ENCODE measurements at places on chromosomes 7 and 10.

- no peak for DNase-seq
These were observed 3.8 kb downstream of the ZYX start for GRCh38 chr7:143384661-143385631.

DNA sequence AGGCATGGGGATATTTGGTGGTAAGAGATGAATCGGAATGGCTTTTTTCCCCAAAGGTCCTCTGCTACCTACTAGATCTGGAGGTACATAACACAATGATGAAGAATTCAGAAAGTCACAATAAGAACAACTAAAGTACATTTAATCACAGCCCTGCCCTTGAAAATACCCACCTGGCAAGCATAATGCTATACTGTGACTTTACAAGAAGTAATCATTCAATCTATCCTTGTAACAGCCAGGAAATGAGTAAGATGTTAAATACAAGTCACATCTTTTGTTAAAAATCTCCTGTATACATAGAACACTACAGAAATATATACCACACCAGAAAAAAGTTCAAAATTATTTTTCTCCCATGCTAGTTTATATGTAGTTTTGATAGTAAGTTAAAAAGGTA, 108.3 kb upstream of the ABCB5 start:
- DNase-seq: no peak

DNA sequence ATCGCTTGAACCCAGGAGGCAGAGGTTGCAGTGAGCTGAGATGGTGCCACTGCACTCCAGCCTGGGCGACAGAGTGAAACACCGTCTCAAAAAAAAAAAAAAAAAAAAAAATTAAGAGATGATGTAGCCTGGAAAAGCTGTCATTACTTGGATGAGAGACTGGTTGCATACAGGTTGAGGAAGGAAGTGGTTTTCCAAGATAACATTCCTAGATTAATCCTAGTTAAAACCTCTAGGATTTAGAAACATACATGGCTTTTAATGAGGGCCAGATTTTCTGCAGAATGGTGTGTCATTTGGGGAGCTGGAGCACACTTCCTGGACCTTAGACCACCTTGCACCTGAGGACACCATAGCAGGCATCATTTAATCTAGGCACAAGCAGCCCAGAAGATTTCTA, 17.8 kb downstream of the VWA2 start:
- peak; percentile 24 for DNase-seq

DNA sequence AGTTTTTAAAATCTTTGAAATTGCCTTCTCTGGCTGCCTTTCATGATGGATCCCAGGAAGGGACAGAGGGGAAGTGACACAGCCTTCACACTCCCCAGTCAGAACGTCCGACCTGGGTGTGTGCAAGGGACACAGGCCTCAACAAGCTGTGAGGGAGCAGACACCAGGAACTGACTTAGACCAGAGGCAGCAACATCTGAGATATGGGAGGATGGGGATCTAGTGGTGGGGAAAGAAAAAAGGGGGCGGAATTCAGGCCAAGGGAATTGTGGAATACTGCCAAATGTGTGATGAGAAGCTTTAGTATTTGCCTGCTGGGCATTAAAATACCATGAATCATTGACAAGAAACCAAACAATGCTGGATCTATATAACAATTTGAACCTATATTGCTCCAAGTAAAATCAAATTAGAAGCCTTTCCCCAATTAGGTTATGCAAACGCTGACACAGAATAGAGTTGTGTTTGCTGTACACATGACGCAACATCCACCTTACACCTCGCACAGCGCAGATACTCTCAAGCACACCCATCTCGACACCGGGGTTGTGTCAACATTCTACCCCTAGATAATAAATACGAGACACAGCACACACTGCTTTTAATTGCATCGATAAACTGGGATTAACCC, 17.2 kb upstream of the MNX1 start:
- peak; percentile 22 for DNase-seq

- DNase-seq: peak; percentile 91
These were observed 178.2 kb downstream of the DIP2C start for GRCh38 chr10:511101-511848.

- DNase-seq: no peak
These were observed 94.4 kb downstream of the MAP3K8 start for GRCh38 chr10:30528429-30528786.

DNA sequence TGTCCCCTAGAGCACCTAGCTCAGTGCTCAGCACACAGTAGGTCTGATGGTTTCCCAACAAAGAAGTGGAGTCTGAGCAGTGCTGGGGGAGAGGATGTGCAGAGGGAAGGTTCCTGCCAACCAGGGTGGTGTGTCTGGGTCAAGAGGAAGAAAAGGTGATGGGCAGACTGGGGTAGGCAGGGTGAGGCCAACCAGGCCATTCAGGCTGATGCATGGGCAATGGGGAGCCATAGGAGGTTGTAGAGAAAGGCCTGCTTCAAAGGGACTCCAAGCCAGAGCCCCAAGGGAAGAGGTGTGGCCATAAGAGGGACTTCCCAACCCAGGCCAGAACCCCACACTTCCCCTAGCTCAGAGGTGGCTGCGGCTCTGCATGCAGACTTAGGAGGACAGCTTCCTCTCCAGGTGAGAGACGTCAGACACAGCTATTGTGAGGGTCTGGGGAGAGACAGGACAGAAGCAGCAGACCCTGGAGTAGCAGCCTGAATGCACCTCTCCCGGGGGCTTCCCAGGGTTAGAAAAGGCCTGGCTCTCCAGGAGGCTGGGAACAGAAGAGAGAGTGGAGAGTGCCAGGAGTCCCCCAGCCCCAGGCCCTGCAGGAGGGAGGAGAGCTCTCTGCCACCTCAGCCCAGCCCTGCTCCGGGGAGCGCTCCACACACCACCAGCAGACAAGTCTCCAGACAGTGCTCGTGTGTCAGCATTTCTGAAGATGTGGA, 87.4 kb upstream of the ZMIZ1 start:
- DNase-seq: no peak

- no peak for DNase-seq
These were observed 78.2 kb downstream of the FGFR2 start for GRCh38 chr10:121519901-121520493.

- no peak for DNase-seq
These were observed 16.6 kb downstream of the LANCL2 start for GRCh38 chr7:55381696-55382095.

DNA sequence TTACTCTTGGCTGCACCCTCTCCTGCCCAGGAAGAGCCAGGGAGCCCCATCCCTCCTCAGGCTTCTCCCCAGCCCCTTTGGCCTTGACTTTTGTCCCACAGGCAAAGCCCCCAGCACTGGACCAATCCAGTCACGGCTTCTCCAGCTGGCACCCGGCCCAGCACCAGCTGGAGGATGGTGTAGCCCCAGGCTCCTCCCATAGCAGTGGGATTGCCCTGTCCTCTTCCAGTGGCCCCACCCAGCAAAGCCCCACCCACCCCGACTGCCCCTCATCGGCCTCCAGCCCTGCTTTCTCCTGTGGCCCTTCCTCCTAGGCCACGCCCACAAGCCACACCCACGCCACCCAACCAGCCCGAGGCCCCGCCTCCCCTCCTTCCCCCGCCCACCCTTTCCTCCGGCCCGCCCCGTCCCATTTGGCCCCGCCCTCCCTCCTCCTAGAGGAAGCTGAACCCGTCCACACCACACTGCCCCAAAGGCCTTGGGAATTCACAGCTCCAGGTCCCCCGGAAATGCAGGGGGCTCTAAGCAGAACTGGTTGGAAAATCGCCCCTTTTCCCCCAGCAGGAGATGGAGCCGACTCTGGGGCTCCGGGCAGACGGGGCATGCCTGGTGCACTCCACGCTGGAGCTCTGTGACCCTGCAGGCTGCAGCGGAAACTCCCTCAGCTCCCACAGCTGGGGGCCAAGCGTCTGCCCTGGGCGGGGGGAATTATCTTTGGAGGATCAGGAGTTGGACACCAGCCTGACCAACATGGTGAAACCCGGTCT, 25.2 kb downstream of the GET4 start:
- peak; percentile 85 for DNase-seq

GRCh38 chr10:31204090-31204489, 114.9 kb upstream of the ZEB1 start:
- peak; percentile 44 for DNase-seq

- no peak for DNase-seq
These were observed 13.4 kb downstream of the SGMS1 start for GRCh38 chr10:50610368-50610767.

DNA sequence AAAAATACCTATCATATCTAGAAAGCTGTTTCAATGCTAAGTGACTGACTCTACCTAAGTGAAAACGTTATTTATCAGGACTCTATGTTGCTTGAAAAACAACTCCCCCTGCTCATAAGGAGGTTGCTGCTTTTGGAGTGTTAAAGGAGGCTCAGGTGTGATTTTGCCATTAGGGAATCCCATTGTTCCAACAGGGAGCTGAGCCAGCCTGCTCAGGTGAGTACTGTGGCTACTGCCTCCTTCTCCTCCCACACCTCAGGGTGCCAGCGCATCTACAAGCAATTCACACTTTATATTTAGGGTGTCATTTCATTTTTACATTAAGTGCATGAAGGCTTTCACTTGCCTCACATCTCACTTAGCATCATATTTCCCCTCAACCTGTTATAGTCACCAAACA, 84.7 kb downstream of the SEM1 start:
- DNase-seq: no peak

DNA sequence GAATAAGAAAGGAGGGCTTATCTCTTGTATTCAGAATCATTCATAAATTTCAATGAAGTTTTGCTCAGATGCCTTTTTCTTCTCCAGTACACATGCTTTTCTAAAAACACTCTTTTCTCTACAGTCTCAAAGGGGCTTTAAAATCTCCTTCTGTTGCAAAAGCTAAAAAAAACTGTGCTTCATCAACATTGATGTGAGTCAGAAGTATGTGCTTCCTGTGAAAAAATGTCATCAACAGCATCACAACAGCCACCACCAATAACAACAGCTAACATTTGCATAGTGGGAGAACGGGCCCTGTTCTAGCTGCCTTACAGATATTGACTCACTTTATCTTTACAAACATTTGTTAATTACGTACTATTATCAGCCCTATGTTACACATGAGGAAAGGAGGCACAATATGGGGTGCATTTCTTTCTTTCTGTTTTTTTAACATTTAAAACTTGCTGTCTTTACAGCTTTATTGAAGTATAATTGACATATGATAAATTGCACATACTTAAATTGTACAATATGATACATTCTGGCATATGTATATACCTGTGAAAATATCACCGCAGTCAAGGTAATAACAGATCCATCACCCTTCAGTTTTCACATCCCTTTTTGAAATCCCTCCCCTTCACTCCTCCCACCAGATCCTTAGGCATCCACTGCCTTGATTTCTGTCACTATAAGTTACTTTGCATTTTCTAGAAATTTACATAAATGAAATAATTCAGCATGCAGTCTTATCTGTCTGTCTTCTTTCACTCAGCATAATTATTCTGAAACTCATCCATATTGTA, 1605.4 kb upstream of the LRRTM3 start:
- DNase-seq: peak; percentile 14

- DNase-seq: peak; percentile 62
These were observed 102.1 kb upstream of the KCND2 start for GRCh38 chr7:120170834-120171233.

DNA sequence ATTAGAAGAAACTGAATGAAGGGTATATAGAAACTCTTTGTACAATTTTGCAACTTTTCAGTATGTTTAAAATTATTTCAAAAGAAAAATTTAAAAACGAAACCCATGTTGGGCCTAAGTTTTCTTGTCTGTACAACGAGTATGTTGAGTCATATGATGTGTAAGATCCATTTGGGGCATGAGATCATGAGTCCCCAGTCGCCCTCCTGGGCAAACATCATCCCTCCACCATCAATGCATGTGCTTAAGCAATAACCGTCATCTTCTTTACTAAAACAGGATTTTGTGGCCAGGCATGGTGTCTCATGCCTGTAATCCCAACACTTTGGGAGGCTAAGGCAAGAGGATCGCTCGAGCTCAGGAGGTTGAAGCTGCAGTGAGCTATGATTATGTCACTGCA, 54.2 kb upstream of the CDCA7L start:
- DNase-seq: peak; percentile 20

DNA sequence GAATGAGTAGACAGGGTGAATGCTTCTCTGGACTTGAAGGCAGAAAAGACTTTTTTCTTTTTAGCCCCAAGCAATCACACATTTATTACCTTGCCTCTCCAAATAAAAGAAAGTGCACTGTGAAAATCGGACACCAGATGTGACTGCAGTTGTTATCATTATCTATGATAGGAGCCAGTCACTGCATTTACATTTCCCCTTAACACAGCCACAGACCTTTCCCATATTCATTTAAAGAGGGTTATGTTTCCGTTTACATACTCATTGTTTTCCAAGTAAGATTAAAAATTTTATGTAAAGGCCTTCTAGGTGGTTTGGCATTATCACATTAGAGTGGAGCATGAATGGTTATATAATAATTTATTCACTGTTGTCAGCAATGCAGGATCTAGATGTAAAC, 586.8 kb downstream of the SORCS1 start:
- DNase-seq: no peak

DNA sequence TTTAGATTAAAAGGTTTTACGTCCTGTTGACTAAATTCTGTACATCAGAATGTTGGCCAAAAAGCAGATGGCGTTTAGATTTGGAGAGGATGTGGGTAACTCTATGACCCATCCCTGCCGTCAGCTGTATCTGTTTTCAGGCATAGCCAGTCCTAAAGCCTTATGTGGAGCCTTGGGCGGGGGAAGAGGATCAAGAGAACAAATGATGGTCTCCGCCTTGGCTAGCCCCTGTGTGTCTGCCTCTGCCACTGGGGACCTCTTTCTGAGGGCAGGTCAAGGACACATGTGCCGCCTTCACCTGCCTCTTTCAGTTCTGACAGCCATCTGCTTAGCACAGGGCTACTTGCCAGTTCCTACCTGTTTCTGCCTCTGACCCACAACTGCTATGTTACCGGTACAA, 24.1 kb downstream of the PDSS1 start:
- DNase-seq: no peak

GRCh38 chr10:119750391-119751230, 24.8 kb downstream of the INPP5F start:
- peak; percentile 75 for DNase-seq

- no peak for DNase-seq
These were observed 86.6 kb downstream of the PHTF2 start for GRCh38 chr7:77885155-77885554.

- DNase-seq: peak; percentile 79
These were observed 34.4 kb upstream of the CUL1 start for GRCh38 chr7:148664324-148664723.

- no peak for DNase-seq
These were observed 341.5 kb upstream of the NPVF start for GRCh38 chr7:25569765-25570164.

Data from fibroblast of skin of back (primary cell).